ENCODE measurements at places on chromosomes 7 and 10.

- DNase-seq: no peak
These were observed 181.0 kb upstream of the NPY start for GRCh38 chr7:24102988-24103387.

DNA sequence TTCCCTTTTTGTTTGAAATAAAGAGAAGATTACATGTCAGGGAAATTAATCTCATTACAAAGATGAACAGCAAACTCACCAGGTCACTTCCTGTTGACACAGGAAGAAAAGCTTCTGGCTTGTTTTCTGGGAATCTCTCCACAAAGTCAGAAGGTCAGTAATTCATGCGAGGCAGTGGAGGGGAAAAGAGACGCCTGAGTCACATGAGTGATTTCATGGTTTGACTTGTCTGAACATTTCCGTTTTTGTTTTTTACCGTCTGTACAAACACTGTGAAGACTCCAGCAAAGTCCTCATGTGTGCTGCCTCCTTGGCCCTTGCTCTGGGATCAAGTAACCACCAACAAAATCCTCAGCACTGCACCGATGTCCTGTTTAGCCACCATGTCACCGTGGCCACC lies 2.5 kb upstream of the HABP2 start:
- DNase-seq: no peak

- peak; percentile 23 for DNase-seq
These were observed 5.5 kb upstream of the MDFIC start for GRCh38 chr7:114916261-114916892.

- no peak for DNase-seq
These were observed 152.5 kb downstream of the CREB5 start for GRCh38 chr7:28564755-28565374.

- DNase-seq: no peak
These were observed 24.6 kb upstream of the NAMPT start for GRCh38 chr7:106309362-106309761.

DNA sequence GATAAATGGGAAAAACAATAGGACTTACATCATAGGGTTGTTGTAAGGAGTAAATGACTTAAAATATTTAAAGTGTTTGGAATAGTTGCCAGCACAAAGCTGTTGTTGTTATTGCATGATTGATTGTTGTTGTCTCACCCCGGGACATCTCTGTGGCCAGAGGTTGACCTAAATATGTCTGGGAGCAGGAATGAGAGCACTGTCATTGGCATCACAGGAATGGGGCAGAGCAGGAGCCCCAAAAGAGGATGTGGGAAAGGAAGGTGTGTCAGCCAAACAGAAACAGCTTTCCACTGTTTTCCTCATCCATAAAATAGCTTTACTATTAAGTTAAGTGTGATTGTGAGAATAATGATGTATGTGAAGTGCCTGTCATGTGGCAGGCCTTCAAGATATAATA lies 121.6 kb downstream of the TMEM168 start:
- no peak for DNase-seq

GRCh38 chr10:51804866-51805265 lies 105.5 kb upstream of the CSTF2T start:
- no peak for DNase-seq

DNA sequence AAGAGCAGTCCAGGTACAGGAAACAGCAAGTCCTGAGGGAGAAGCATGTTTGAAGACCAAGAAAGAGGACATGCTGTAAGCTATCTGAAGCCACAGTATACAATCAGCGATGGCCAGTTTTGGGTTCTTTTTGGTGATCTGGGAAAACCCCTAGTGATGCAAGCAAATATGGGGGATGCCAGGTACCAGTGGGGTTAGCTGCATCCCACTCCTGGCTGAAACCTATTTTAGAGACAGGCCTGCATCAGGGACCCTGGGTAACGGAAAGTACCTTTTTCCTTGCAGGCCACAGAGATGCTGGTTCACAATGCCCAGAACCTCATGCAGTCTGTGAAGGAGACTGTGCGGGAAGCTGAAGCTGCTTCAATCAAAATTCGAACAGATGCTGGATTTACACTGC lies 32.9 kb downstream of the AP3M1 start:
- DNase-seq: no peak

DNA sequence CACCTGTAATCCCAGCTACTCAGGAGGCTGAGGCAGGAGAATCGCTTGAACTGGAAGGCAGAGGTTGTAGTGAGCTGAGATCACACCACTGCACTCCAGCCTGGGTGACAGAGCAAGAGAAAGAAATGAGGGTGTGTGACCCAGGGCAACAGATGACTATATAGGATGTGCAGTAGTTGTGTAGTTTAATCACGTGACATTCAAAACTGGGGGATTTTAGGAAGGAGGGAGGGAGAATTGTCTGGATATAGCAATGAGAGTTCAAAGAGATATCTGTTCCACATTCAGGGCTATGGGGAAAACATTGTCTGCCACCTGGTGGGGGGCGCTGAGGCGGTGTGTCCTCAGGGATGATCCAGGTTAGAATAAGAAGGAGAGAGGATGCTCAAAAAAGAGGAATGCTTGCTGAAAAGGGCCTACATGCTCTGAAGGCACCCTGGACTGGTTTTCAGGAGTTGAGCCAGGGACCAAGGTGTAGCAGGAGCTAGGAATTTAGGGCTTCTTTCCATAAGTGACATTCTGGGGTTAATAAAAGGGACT lies 7.8 kb upstream of the ZYX start:
- DNase-seq: no peak

GRCh38 chr10:95414016-95414830 lies 123.4 kb upstream of the PDLIM1 start:
- DNase-seq: no peak

- DNase-seq: no peak
These were observed 226.2 kb upstream of the DGKB start for GRCh38 chr7:15128716-15129115.

DNA sequence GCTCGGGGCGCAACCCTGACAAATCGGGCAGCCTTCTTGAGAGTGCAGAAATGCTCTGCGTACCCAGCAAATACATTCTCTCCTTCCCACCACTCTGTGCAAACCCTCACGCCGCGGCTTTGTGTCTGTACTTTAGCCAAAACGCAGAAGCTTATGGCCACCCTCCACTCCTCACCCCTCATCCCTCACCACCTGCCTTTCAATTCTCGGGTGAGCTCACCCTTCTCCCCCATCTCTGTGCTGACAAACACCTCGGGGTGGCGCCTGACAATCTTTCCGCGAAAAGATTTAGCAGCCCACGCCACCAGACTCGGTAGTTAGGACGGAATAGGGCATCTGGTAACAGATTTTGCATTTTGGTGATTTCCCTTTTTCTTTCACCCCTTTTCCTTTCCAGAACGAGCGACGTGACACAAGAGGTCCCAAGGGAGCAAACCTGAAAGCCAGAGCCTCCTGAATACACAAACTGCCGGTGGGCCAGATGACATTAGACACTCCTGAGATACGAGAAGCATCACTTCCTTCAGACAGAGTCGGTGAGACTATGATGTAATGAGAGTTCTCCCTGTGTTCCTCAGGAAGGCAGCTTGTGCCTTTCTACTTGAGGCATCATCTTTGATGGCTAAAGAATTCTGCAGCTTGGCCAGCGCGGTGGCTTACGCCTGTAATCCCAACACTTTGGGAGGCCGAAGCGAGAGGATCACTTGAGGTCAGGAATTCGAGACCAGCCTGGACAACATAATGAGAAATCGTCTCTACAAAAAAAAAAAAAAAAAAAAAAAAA lies 671 bp upstream of the ATAD1 start:
- DNase-seq: peak; percentile 63

DNA sequence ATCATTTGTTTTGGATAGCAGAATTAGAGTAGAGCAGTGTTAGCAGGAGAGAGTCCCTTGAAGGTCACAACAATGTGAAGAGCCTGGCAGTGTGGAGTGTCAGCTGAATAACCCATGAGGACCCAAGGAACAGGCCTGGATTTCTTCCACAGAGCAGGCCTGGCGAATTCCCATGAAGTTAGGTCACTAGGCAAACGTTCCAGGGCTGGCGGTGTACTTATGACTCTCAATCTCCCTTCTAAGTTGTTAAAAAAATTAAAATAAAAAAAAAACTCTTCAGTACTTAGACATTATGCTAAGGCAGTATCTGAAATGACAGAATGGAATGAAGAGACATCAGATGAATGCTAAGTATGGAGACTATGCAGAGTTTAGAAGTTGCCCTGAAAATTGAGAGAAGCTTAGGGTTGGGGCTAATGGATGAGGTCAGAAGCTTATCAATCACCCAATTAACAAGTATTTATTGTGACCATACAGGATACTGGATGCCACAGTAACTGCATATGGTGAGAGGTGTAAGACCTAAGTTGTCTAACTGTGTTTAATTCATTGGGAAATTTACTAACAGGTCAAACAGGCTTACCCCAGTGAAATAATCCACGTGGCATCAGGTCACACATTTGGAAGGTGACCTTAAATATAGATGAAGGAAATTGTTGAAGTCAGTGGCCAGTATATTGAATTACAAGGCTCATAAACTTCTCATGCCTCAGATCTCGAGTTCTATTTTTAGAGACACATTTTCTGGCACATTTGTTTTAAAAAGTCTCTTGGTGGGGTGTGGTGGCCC lies 126.2 kb upstream of the NRP1 start:
- DNase-seq: no peak

- DNase-seq: no peak
These were observed 25.8 kb upstream of the EEPD1 start for GRCh38 chr7:36127075-36127740.

DNA sequence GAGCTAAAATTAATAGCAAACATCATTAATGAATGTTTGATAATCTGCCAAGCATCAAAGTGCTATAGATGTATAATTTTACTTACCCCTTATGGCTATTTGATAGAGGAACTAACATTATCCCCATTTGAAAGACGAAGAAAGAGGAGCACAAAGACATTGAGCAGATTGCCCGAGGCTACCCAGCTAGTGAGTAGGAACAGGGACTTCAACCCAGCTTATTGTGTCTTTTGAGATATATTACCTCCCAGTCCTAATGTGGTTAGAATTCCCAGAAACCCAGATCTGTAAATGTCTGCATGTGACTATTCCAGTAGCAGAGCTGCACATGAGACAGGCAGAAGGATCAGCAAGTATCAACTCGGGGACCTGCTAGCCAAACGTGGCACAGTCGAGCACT lies 160.1 kb upstream of the AOAH start:
- no peak for DNase-seq

DNA sequence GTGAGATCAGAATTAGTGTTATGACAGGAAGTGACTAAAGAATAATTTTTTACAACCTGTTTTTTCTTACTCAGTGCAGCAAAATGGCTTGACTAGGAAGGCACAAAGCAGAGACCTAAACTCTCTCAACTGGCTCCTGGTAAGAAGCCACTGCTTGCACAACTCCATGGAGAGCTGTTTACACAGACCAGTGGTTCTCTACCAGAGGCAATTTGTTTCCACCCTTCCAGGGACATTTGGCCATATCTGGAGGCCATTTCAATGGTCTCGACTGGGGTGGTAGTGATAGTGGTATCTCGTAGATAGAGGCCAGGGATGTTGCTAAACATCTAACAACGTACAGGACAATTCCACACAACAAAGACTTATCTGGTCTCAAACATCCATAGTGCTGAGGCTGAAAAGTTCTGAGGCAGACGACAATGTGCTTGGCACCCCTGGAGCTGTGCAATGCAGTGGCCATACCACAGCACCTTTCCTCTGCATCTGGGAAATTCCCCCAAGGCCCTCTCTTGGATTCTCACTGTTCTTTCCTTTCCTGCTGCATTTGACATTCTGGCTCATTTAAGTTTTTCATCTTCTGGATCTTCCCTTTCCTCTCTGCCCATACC lies 105.4 kb upstream of the LAMB4 start:
- no peak for DNase-seq

DNA sequence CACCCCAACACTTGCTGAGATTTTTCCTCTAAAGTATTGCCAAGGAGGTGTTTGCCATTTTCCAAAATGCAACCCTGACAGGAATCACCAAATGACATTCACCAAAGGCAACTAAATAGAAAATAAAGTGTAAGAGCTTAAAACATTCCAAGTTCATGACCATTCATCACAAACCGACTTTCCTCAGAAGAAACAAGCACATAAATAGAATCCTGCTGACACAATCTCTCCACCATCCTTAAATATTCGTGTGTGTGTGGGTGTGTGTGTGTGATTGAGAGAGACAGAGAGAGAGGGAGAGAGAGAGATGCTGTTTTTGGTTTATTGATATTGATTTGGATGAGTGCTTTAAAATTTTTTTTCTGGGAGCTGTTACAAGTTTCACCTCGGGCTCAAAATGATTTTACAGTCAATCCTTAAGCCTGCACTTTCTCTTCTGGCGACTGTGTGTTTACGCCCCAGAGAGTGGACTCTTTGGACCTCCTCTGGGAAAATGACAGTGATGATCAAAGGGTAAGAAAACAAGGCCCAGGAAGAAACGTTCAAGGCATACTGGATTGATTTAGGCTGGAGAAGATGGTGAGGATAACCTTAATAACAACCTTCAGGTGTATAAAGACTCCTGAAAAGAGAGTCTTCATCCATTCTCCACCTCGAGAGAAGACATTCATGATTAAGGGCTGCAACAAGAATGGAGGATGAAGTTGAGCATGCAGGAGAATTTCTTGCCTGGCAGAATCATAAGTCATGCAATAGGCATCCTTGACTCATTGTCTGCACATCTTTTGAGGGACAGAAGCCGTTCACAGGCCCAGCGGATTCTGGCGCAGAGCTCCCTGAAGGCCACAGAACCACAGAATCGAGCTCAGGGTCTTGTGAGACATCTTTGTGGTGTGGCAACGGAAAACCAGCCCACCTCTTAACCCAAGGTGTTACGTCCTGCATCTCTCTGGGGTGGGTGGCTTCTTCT lies 104.4 kb upstream of the FGFR2 start:
- no peak for DNase-seq

DNA sequence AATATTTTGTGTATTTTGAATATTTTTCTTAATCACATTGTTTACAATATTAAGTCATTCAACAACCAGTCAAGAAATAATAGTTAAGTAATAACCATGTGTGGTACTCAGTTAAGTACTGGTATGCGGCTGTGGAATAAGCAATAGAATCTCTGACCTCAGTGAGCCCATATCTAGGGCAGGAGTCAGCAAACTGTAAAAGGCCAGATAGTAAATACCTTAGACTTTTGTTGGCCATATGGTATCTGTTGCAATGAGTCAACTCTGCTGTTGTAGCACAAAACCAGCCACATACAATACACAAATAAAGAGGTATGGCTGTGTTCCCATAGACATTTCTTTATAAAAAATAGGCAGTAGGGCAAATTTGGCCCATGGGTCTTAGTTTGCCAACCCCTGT lies 311.6 kb upstream of the SEMA3A start:
- no peak for DNase-seq

GRCh38 chr7:44177570-44178131 lies 11.6 kb downstream of the GCK start:
- DNase-seq: no peak

Measured in stimulated activated CD4-positive, alpha-beta T cell treated with anti-CD3 and anti-CD28 coated beads, Interleukin-1b, Interleukin-23, amount 100 ng/mL, for 4 hours (primary cell).